ENCODE measurements at places on chromosomes 3 and 15. TPM values are rescaled to one million over a fixed set of nuclear protein-coding genes. Genes with fewer than 3 reads are reported as not detected.
A peak's percentile ranks its signal among the peaks of the same experiment; 100 is the strongest.

GRCh38 chr3:57068437-57069089 is 8.1 kb downstream of the SPATA12 start:
- H3K27me3 ChIP-seq = no peaks in the 10 kb centered on the region
- peak overlapping the region; percentile 66 for H3K4me3 ChIP-seq
- peaks cover 6% of the 10 kb centered on the region for H3K36me3 ChIP-seq

- H3K4me1 ChIP-seq = no peaks in the 10 kb centered on the region
- no peaks in the 10 kb centered on the region for H3K36me3 ChIP-seq
- H3K4me3 ChIP-seq = no peak overlapping the region
- no peaks in the 10 kb centered on the region for H3K27me3 ChIP-seq
These were observed 412.4 kb upstream of the CBLB start for GRCh38 chr3:106281221-106281620.

The PLA2G4E gene
- 0.12 TPM for total RNA-seq

The POTEB2 gene
- total RNA-seq = not detected

DNA sequence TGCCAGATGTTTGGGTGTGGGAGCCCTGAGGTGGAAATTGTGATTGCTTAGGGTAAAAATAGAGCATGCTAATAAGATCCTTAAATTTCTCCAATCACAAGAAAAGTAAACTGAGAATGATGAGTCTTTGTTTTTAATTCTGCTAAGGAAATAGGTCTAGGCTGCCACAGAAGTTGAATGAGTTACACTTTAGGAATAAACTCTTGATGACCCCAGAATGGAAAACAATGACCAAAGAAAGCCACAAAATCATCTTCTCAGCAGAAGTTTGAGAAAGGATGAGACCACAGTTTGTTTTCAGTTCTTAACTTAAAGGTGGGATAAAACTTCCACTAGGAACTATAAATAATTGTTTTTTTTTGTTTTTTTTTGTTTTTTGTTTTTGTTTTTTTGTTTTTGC is 164.6 kb upstream of the BCL6 start:
- H3K27ac ChIP-seq = no peak overlapping the region
- no peak overlapping the region for H3K4me3 ChIP-seq
- H3K4me1 ChIP-seq = peaks cover 18% of the 10 kb centered on the region
- DNase-seq = no peak
- no peaks in the 10 kb centered on the region for H3K27me3 ChIP-seq

- H3K4me3 ChIP-seq = no peak overlapping the region
- no peak overlapping the region for H3K27ac ChIP-seq
- peaks cover 28% of the 10 kb centered on the region for H3K4me1 ChIP-seq
- no peaks in the 10 kb centered on the region for H3K36me3 ChIP-seq
These were observed 46.6 kb downstream of the MAGI1 start for GRCh38 chr3:65992106-65992505.

- no peak overlapping the region for H3K27ac ChIP-seq
- H3K4me1 ChIP-seq = no peaks in the 10 kb centered on the region
- no peaks in the 10 kb centered on the region for H3K27me3 ChIP-seq
- no peak overlapping the region for H3K4me3 ChIP-seq
- no peaks in the 10 kb centered on the region for H3K36me3 ChIP-seq
- no peak for DNase-seq
These were observed 114.4 kb downstream of the TP63 start for GRCh38 chr3:189745622-189746021.

DNA sequence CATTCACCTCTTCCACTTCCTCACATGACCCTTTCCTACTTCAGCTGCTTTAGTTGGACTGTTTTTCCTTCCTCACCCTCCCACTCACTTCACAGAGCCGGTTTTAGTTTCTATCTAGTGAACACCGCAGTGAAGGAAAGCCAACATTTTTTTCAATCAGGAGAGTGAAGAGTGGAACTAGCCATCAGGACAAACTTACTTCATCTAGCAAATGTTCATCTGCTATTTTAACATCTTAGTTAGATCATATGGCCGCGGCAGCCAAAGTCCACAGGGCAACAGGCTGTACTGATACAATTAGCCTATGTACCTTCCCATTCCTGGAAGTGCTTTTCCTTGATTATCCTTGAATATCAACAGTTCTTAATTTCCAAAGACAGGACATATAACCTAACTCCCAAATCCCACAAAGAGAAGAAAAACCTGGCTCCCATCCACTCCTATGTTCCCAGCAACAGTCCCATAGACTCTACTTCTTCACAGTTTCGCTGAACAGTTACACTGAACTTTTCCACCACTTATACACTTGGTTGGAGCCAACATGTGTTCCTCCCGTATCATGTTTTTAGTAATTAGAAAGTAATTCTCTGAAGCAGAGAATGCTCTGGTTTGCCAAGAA is 456.2 kb upstream of the THBS1 start:
- no peaks in the 10 kb centered on the region for H3K27me3 ChIP-seq
- H3K27ac ChIP-seq = no peak overlapping the region
- peaks cover 4% of the 10 kb centered on the region for H3K36me3 ChIP-seq
- peaks cover 26% of the 10 kb centered on the region for H3K4me1 ChIP-seq
- no peak for DNase-seq

- no peaks in the 10 kb centered on the region for H3K4me1 ChIP-seq
- H3K36me3 ChIP-seq = no peaks in the 10 kb centered on the region
- no peak overlapping the region for H3K4me3 ChIP-seq
- H3K27me3 ChIP-seq = peaks cover 53% of the 10 kb centered on the region
These were observed 26.9 kb upstream of the LINGO1 start for GRCh38 chr15:77659350-77660321.

DNA sequence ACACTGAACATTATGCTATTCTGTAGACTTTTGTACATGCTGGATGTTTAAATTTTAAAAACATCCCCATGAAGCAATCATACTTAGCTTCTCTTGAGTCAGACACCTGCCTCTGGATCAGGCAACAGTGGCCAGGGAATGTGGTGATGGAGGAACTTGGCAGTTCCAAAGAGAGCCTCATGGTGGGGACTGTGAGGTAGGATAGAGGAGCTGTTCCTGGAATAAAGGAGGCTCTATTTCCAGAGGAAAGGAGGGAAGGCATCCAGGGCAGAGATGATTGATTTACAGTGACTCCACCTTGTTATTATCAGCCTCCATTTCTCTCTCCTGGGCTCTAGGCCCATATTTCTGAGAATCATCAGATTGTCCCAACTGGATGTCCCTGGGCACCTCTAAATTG is 35.0 kb upstream of the ABHD17C start:
- no peak overlapping the region for H3K27ac ChIP-seq
- peaks cover 17% of the 10 kb centered on the region for H3K4me1 ChIP-seq
- H3K36me3 ChIP-seq = no peaks in the 10 kb centered on the region
- DNase-seq = peak; percentile 63

DNA sequence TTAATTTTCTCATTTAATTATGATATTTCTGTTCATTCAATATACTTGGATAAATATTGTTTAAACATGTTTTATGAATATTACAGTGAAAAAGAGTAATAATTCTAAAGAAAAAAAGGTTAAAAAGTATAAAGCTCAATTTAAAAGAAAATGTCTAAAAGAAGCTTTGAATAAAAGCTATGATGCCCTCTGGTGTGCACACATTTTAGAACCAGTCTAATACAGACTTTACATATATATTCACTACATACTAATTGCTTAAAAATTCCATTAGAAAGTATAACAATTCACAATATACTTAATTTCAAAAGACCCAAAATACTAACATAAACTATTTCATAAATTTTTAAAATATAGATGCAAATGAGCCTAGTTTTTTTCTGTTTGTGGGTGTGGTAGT is 909.1 kb upstream of the ROBO1 start:
- H3K36me3 ChIP-seq = no peaks in the 10 kb centered on the region
- H3K27ac ChIP-seq = no peak overlapping the region
- no peaks in the 10 kb centered on the region for H3K4me1 ChIP-seq
- DNase-seq = no peak

- no peak overlapping the region for H3K4me3 ChIP-seq
- H3K36me3 ChIP-seq = peaks cover 2% of the 10 kb centered on the region
- no peak for DNase-seq
- H3K4me1 ChIP-seq = peaks cover 10% of the 10 kb centered on the region
- no peaks in the 10 kb centered on the region for H3K27me3 ChIP-seq
- no peak overlapping the region for H3K27ac ChIP-seq
These were observed 22.6 kb downstream of the LMCD1 start for GRCh38 chr3:8524249-8524648.

The SCAANT1 gene
- total RNA-seq = not detected

- no peak overlapping the region for H3K4me3 ChIP-seq
- H3K27me3 ChIP-seq = no peaks in the 10 kb centered on the region
- DNase-seq = no peak
- H3K4me1 ChIP-seq = peaks cover 12% of the 10 kb centered on the region
- H3K27ac ChIP-seq = no peak overlapping the region
These were observed 29.1 kb downstream of the IP6K1 start for GRCh38 chr3:49757197-49757596.

DNA sequence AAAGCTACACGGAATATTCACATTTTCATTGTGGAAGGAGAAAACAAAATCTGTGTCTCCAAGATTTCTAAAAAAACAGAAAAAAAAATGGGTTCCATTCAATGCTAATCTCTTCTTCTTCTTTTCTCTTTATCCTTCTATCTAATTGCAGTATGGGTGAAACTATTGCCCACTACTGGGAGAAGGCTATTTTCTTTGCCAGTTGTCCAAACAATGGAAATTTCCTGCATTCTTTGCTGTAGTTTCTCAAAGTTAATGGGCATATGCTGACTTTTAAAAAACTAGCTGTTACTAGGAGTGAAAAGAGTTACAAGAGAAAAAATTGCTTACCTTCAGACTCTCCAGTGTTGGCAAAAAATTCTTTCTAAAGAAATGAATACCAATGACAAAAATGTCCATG is 179.3 kb upstream of the ANKRD28 start:
- H3K27ac ChIP-seq = peak overlapping the region; percentile 31
- no peak for DNase-seq
- no peaks in the 10 kb centered on the region for H3K36me3 ChIP-seq
- H3K4me3 ChIP-seq = no peak overlapping the region

DNA sequence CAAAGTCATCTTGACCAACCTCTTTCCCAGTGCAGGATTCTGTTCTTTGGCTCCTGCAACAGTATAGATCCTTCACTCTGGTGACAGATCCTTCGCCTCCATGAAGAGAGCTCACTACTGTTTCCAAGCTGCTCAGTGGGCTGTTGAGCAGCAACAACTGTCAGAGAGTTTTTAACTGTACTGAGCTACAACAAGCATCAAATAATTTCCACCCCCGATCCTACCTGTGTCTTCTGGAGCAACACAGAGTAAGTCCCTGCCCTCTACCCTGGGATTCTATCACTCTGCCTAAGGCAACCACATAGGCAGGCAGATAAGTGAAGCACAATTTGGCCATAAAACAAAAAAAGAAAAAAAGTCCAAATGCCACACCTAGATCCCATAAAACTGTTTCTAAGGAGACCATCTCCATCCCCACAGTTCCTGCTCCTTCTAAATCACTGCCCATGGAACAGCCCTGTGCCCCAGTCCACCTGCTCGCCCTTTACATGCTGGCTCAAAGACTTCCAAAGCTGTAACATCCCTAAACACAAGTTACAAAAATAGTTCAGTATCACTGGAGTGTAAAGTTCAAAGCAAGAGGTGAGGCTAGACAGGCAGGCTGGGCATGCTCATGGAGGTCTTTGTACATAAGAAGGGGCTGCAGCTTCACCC is 37.8 kb upstream of the ANPEP start:
- H3K27ac ChIP-seq = no peak overlapping the region
- no peak overlapping the region for H3K4me3 ChIP-seq
- peaks cover 15% of the 10 kb centered on the region for H3K4me1 ChIP-seq

- peak overlapping the region; percentile 46 for H3K27ac ChIP-seq
- DNase-seq = no peak
- H3K36me3 ChIP-seq = peaks cover 10% of the 10 kb centered on the region
These were observed 59.0 kb downstream of the FRMD4B start for GRCh38 chr3:69326855-69327300.

GRCh38 chr15:67564021-67564967 is 21.8 kb downstream of the MAP2K5 start:
- H3K4me3 ChIP-seq = no peak overlapping the region
- no peak overlapping the region for H3K27ac ChIP-seq
- no peaks in the 10 kb centered on the region for H3K27me3 ChIP-seq
- no peaks in the 10 kb centered on the region for H3K4me1 ChIP-seq
- H3K36me3 ChIP-seq = peaks cover 9% of the 10 kb centered on the region

DNA sequence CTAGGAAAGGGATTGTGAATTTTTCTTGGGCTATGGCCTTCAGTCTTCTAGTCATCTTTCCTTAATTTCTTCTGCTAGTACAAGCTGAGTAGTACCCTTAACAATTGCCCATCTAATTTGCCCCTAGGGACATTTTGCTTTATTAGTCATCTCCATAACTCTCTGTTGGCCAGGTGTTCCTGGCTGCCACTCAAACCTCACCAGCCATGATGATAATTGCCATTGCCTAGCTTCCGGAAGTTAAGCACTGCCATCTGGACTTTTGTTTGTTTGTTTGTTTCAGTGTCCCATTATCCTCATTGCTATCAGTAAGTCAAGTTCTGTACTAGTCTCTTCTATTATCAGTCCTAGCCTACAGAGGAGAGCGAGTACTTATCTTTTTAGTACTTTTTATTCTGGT is 36.6 kb upstream of the UBL7 start:
- H3K36me3 ChIP-seq = peaks cover 2% of the 10 kb centered on the region
- H3K4me1 ChIP-seq = peaks cover 11% of the 10 kb centered on the region
- H3K27me3 ChIP-seq = no peaks in the 10 kb centered on the region

DNA sequence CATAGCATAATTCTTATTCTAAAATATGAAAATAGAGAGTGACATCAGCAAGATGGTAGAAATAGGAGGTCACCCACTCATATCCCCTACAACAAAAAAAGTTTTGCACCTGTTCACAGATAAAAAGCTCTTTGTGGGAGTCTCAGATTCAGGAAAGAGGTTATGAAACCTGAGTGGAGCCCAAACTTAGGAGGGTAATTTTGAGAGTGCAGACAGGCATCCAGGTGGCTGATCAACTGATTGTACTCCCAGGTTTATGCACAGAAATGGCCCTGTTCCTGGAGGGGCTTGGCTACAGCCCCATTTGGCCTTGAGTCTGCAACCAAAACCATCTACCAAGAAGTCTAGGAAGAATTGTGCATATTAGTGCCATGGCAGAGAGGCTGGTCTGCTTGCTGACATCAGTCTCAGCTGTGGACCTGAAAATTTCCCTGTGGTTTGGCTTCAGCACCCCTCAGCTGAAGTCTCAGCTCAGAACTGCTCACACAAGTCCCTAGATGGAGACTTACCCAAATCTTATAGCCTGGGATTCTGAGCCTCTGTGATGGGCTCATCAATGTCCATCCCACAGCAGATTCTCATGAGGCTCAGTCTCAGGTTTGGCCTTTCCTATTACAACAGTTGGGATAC is 291.6 kb downstream of the IL20RB start:
- no peaks in the 10 kb centered on the region for H3K27me3 ChIP-seq
- H3K27ac ChIP-seq = no peak overlapping the region
- H3K4me3 ChIP-seq = no peak overlapping the region
- no peaks in the 10 kb centered on the region for H3K36me3 ChIP-seq
- no peak for DNase-seq
